ENCODE measurements at places on chromosomes 2 and 18. TPM values are rescaled to one million over a fixed set of nuclear protein-coding genes. Genes with fewer than 3 reads are reported as not detected.

- DNase-seq, result no peak
Observed at GRCh38 chr18:3727274-3727673, 277.3 kb downstream of the TGIF1 start.

The LAMA3 gene
- 0.54 TPM for total RNA-seq

GRCh38 chr2:38268691-38269327 is 108.3 kb downstream of the ATL2 start:
- DNase-seq, result no peak

DNA sequence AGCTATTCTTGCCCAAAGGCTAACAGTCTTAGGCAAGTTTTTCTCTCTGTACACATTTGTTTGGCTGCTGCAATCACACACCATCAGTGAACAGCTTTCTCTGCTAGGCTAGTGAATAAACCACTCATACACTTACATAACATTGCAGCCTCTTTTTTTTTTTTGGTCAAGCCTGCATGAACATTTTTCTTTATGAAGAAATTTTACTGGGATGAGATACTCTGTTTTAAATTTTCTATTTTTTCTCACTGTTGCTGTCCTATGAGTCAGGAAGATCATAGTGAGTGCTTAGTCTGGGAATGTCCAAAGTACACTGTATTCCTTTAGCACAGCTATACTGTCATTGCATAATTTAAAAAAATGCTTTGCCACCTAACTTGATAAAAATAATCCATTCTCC is 58.5 kb downstream of the ROCK1 start:
- DNase-seq, result no peak

The PTPN18 gene
- 88.2 TPM for total RNA-seq

DNA sequence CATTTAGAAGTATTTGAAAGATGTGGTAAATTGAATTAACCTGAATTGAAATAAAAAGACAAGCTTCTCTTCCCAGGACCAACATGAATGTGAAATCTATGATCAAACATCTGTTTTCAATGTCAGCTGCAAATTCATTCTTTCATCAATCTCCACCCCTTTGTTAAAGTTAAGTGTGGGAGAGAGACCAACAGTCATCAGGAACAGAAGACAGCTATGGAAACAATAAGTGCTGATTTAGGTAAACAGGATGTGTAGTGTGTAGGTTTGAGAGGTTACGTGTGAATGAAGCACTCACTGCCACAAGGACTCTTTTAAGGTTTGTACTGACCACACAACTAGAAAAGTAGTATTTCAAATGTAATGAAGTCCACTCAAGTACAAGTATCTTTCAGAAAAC is 1659.8 kb upstream of the CELF4 start:
- no peak for DNase-seq

- no peak for DNase-seq
Observed at GRCh38 chr2:189534854-189535832, 45.4 kb downstream of the SLC40A1 start.
